ENCODE measurements at places on chromosomes 13 and 19.

- no peak for DNase-seq
These were observed 3.1 kb downstream of the EFNB2 start for GRCh38 chr13:106532111-106532929.

DNA sequence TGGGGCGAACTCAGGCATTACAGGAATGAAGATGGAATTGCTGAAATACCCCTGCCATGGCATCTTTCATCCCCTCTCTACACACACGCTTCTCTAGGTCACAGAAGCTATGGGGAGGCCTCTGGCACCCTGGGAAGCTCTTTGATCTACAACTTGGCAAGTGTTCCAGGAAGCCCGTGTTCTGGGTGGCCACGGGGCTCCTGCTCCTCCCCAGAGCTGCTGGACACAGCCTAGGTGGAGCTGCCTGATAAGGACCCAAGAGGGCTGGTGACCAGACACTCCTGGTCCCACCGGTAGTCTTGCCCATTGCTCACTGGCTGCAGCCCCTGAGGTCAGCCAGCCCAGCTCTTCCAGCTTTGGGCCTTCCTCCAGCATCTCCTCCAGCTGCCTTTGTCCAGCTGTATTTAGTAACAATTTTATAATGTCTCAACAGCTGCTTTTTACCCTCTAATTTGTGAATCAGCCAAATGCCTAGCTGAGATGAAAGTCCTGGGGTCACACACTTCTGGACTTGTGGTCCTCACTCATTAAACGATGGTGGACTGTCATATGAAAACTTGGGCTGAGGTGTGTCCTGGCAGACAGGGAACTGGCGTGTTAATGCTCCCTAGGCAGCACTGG is 72.8 kb upstream of the SPATA13 start:
- no peak for DNase-seq

GRCh38 chr19:8371011-8371804 is 7.3 kb downstream of the ANGPTL4 start:
- no peak for DNase-seq

DNA sequence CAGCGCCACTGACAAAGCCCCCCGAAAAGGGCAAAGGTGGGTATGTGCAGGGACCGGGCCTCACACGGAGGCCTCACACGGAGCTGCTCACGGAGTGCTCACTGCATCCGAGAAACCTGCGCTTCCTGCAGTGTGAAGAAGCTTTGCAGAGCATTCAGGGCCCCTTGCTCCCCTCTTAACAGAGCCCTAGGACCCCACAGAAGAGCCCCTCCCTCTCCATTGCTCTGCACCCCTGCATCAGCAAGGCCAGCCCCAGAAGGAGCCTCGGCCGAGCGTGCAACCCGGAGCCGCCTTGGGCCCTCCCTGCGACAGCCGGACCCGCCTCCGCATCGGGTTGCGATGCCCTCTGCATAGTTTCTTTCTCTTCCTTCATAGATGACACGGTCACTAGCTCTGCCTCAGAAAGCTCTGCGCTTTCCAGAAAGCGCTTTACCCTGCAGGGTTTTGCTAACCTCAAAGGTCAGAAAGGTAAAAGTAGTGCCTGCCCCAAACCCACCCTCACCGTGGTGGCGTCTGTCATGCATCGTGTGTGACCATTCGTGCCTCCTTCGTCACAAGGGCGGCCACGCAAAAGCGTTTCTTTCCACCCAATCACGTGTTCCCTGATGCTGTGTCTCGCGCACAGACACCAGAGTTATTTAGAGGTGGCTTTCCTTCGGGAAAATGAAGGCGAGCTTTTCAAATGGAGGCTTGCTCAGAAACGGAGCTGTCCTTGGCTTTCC is 15.7 kb upstream of the F7 start:
- no peak for DNase-seq

GRCh38 chr13:48234566-48235340 is 1.7 kb downstream of the ITM2B start:
- no peak for DNase-seq

DNA sequence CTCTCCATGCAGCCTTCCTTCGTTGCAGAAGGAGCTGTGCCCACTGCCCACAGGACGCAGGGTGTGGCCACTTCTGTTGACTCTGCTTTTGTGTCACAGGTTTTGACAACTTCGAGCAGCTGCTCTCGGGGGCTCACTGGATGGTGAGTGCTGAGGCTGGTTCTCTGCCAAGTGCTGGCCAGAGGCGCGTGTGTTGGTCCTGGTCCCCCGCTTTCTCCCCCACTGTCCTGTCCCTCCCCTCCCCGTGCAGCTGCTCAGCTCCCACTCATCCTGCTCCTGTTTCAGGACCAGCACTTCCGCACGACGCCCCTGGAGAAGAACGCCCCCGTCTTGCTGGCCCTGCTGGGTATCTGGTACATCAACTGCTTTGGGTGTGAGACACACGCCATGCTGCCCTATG is 10.6 kb upstream of the PDCD2L start:
- no peak for DNase-seq

DNA sequence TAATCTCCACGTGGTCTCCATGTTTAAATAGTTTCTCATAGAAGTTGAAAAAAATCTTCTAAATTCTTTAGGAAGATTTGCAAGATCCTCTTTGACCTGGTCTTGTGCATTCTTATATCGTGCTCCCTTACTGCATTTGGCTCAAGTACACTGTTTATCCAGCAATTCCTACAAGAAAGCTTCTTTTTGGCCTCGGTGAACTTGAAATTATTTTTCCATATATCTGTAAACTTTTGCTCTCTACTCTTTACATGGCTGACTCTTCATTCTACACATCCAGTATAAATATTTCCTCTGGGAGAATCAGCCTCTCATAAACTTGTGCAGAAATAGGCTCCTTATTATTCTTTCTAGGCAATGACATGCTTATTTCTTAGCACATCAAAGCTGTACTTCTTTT is 1457.9 kb upstream of the PRR20A start:
- DNase-seq, result no peak

DNA sequence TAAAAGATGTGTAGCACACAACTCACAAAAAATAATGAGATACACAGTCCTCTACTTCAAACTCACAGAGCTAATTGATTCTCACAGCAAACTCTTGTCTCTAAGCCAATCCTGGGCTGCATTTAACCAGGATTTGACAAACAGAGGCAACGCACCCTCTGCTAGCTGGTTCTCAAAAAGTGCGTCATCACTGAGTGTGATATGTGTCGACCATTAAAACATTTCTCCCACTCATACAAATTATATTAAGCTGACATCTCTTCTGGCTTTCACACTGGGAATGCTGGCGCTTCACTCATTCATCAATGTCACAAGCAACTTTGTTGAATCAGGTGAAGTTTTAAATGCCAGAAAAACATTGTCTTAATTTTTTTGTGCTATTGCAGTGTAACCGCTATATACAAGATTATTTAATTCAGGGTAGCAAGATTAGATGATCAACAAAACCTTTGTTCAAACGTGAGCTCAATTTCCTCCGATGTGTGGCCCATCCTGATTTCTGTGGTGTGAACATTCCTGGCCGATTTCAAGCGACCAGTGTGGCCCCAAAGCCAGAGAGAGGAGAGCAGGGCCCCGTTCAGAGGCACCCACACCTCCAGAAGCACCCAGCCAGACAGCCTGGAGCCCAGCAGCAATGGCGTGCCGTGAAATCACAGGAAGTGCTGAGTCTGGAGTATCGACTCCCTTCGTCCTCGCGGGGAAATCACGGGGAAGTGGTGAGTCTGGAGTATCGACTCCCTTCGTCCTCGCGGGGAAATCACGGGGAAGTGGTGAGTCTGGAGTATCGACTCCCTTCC is 49.4 kb downstream of the RASA3 start:
- no peak for DNase-seq

DNA sequence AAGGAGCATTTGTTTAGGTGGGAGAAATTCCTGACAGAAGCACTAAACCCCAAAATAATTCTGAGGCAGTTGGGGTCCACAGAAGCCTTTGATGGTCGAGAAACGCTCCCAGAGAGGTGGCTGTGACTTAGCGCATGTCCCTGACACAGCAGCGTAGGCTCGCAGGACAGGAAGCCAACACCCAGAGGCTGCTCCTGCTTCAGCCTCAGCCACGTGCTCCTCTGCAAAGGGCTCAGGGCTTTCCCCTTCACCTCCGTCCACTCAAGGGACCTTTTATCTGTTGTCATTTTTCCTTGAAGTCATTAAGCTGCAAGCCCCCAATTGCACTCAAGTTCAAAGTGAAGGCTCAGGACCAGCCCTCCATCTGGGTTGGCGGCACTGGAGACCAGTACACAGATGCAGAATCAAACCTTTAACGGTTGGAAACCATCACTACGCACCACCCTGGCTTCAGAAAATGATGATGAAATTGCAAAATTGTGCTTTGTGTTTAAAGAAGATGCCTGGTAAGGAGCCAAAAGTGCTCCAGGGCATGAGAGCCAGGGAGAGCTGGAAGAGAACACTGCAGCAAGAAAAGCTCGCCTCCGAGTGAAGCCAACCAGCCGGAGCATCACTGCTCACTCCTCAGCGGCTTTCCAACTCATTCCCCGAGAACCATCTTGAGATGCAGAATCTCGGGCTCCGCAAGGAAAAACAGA is 219.6 kb downstream of the RAP2A start:
- no peak for DNase-seq

DNA sequence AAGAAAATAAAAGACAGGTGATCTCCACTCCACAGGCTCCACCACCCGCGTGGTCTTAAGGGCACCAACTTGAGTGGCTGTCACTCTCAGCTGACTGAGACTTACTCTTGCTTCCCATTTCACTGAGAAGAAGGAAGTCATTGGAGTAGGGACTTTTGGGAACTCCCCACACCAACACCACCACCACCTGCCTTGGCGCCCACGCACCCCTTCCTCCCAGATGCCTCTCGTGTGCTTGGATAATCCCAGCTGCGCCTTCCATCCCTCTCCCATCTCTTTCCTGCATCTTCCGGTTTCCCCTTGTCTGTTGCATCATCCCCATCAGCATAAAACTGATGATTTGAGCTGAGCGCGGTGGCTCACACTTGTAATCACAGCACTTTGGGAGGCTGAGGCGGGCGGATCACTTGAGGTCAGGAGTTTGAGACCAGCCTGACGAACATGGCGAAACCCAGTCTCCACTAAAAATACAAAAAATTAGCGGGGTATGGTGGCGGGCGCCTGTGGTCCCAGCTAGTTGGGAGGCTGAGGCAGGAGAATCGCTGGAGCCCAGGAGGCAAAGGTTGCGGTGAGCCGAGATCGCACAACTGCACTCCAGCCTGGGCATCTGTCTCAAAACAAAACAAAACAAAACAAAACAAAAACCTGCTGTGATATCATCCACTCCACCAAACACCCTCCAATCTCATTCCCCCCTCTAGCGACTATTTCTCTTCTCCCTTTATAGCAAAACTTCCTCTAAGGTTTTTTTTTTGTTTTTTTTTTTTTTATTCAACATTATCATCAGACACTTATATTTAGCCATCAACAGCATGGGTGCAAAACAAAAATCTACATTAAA is 25.5 kb downstream of the AP2S1 start:
- DNase-seq, result no peak

- no peak for DNase-seq
These were observed 133.3 kb downstream of the RGCC start for GRCh38 chr13:41590643-41591042.

Measured in stimulated activated CD4-positive, alpha-beta T cell treated with anti-CD3 and anti-CD28 coated beads, Interleukin-1b, Interleukin-23, amount 100 ng/mL, for 4 hours (primary cell).